EH (cell line): ENCODE measurements at places on chromosomes 2 and 18.

- peak; percentile 69 for DNase-seq
Observed at GRCh38 chr2:234240917-234241316, 190.4 kb downstream of the SPP2 start.

GRCh38 chr2:166127217-166128155, at the start of gene SCN1A:
SCN1A (minus strand) TSS chr2:166128020; CDS start chr2:166073621, 54,399 bp downstream.
- peak; percentile 47 for DNase-seq

GRCh38 chr2:48781366-48781765, 25.8 kb upstream of the LHCGR start:
- DNase-seq = no peak

DNA sequence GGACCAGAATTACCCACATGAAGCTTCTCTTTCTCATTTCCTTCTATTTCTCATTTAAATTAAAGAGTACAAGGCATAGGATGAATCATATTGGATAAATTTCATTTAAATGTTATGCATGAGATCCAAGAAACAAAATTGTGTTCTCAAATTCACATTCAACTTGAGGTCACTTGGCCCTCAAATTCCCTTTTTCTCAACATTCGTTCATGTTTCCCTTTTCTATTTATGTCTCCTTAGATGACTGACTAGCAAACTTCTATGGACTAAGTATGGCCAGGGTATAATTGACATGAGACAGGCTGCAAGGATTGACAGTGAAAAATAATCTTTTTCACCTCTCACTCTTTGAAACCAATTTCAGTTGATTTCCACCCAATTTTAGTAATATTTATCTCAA, 4.0 kb upstream of the LDLRAD4 start:
- no peak for DNase-seq

DNA sequence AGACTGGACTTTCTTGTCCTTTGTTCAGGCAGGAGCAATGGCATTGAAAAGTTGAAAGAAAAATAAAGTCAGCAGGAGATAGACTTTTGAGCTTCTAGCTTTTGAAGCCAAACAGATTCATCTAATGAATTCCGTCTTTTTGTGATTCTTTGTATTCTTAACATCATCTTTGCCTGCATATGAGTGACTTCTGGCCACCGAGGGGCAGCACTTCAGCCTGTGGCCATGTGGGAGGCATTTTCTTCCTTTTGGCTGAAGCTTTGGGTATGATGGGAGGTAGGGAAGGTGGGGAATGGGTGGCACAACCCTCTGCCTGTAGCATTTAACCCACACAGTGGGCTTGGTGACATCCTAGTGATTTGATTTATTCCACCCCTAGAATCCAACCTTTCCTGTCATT, 220.6 kb downstream of the SETBP1 start:
- DNase-seq = no peak

DNA sequence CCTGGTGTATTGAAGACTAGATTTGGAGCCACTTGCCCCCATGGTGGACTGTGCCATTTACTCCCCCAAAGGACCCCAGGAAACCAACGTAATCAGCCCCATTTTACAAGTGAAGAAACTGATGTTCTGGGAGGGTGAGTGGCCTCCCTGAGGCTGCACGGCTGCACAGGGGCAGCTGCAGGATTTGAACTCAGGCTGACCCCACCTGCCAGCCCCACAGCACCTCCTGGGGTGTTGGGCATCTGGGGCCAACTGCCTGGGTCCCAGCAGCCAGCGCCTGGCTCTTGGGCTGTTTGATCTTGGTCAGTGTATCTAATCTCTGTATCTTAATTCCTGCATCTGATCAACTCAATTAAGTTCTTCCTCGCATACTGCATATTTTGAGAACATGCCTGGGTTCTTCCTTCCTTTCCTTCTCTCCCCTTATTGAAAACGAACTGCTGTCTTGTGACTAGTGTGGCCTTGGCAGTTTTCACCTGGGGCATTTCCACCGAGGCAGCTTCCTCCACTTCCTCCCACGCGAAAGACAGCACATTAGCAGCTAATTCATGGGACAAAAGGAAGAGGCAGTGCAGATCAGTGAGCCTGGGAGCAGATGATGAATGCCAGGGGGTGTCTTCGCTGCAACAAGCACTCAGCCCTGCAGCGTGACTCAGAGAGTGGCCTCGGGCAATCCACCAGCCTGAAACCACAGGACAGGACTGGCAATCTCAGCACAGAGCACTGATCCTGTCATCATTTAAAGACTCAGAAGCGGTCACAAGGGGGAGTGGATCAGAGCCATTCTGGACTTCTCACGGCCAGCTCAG, 184.1 kb upstream of the RAB12 start:
- DNase-seq = peak; percentile 94

GRCh38 chr18:57898506-57899124, 95.5 kb upstream of the ATP8B1 start:
- DNase-seq = peak; percentile 91

DNA sequence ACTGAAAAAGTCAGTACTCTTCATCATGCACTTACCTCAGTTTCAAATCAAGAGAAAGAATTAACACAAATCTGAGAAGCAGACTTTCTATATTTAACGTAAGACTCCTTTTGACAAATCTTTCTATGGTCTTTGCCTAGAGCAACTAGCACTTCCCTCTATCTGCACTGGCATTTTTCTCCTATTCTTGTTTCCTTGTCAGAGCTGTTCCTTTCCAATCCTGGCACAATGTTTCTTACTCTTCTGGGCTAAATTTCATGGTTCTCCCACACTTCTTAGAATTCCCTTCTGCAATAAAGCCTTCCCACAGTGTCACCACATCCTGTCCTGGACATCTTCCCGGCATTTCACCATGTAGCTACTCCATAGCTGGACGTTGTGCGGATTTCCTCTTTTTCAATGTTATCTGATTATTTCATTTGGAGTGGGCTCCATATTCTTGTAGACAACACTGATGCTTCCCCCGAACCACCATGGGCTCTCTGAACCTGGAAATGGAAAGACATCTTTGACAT, 144.7 kb upstream of the CTNNA2 start:
- DNase-seq = no peak

- DNase-seq = no peak
Observed at GRCh38 chr18:33826151-33826550, 248.1 kb downstream of the ASXL3 start.

DNA sequence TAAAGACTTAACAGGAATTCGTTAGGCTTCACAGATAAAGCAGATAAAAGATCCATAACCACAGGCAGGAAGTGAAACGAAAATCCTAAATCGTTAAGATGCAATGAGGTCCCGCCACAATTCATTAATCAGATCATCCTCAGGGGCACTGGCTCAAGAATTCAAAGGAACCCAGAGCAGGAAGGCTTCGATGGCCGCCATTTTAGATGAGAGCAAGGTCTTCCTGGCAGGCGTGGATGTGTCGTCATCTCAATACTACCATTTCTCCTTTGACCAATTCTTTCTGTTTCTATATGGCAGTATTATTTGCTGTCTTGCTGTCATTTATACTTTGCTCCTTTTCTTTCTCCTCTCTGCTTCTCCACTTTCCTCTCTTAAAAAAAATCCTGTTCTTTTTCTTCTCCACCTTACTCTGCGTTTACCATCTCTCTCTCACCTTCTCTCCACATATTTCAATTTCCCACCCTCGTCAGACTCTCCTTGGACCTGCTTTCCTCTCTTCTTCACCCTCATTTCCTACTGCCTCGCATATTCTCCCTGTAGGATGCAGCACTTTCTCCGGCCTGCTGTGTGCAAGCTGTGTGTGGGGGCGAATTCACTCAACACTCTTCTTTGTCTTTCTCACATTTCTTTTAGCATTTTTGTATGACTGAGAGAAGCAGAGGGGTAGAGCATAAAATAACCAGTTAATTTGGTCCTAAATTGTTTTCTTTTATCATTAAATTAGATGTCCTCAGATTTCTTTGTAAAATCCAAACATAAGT, 35.1 kb upstream of the LHCGR start:
- no peak for DNase-seq

DNA sequence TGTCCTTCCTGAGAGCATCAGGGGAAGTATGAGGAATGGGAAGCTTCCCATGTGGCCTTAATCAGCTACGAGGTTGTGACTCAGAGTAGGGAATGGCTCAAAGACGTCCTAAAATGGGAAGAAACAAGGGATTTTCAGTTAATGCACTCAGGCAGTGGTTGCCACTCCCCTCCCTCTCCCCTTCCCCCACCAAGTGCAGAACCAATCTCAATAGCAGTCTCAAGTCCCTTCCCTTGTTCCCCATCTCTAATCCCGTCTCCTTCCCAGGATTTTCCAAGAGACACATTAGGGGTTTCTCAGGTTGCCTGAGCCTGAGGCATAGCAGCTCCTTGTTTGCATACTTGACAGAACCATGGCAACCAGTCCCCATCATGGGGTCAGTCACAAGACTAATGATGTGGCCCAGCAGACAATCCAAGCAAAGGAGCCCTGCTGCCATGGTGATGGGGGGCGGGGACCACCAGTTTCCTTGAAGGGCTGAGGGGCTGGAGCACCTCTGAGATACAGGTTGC, 18.2 kb upstream of the RESP18 start:
- peak; percentile 92 for DNase-seq

GRCh38 chr2:150107816-150108215, 379.7 kb downstream of the RND3 start:
- DNase-seq = no peak

DNA sequence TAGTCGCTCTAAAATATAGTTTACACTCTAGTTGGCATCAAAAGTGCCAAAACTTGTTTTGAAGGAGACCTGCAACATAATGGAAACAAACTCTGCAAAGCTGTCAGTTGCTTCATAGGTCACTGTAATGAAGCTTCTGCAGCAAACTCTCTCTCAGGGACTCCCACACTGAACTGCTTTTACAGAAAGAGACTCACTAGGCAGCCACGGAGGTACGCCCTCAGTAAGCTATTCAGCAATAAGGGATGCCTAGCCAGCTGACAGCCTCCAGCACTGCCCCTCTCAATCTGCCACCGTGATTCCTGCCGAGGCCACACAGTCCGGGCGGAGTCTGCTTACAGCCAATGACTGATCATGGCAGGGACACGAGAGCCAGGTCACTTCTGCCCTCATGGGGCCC, 51.1 kb downstream of the COLEC12 start:
- no peak for DNase-seq

DNA sequence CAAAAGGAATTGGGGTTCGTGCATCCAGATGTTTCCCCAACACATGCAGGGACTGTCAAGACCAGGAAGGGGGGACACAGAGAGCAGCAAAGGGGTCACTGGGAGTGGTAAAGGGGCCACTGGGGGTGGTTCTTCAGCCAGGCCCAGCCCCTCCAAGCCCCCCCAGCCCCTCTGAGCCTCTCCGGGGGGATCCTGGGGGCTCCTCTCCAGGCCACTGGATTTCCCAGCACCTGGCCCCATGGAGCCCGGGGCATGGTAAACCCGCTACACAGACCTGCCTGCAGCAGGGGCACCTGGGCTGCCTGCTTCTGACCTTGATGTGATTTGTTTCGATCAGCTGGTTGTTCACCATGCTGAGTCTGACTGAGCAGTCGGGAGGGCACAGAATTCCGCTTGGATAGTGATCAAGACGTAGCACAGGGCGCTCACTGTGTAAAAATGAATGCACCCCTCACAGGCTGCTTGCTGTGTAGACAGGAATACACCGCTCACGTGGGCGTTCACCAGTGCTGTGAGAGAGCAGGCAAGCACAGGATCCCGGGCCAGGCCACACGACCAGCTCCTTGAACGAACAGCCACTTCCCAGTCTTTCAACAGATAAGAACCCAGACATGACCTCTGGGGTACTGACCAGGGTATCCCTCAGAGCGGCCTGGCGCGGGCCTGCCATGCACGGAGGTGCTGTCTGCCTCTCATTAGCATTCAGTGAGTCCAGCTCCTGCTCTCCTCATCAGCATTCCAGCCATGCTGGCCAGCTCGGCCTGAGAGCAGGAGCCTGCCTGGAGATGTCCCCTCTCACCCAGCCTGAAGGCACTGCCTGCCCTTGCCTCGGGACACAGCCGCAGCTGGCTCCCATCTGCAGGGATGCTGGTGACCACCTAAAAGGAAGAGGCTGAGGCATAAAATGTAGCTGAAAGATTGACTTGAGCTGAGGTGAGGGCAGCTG, 73.3 kb upstream of the OTOS start:
- DNase-seq = no peak

GRCh38 chr2:64296140-64296480, 151.9 kb upstream of the PELI1 start:
- no peak for DNase-seq

DNA sequence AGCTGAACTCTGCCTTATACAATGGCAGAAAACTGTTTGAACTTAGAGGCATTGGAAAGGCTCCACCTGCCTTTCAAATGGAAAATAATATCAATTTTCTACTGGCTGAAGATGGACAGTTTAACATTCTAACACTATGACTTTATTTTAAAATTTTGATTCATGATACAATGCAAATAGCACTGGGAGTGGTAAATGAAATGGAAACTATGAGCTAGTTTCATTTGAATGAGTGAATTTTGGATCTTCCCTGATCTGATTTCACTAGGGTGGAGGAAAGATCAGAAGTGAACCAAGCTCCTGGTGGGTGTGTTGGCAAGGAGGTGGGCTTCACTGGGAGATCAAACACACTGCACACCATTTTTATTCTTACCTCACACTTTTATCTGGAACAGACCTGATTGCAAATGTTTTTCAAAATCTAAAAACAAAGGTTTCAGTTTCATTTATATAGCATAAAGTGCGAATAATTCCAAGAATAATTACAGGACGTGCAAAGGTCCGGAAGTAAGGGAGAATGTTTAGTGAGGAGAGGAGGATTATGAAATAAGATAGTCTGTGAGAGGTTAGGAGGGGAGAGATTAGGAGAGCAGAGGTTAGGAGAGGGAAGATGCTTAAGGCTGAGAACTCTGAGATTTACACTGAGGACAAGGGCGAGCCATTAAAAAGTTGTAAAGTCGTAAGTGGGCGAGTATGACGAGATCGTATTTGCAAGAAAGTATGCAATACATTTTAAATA, 18.6 kb upstream of the MBP start:
- no peak for DNase-seq

DNA sequence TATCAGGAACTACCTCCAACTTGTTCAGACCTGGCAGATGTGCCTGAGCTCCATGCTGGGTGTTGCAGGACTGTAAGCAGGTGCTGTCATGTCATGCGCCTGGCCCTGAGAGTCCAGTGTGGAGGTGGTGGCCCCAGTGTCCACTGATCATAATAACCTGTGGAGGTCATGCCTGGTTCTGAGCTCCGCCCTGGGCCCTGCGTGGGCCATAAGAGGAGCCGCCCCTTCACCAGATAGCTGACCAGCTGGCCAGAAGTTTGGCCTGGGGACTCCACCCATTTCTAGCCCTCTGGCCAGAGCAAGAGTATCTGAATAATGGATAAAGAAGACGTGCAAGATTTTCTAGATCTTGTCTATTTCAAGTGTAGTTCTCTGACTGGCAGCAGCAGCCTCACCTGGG, 72.4 kb downstream of the CTIF start:
- no peak for DNase-seq

DNA sequence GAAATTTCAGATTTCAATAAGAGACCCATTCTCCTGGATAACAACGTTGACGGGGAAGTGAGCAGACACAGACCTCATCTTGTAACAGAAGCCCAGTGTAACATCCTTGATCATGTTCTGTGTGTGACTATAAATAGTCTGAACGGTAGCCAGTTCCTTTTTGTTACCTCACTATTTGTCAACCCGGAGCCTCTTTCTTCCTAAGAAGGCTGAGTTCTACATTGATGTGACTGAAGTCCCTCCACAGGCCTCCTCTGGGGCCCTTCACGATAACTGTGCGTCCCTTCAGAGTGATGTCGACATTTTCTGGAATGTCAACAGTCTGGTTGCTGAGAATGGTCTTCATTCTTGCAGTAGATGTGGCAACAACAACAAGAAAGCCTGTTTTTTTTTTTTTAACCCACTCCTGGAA, 6.3 kb upstream of the PLEKHM3 start:
- DNase-seq = peak; percentile 65
